Thymus (tissue), 14 donors: ENCODE measurements at places on chromosomes 13 and 19. TPM values are rescaled to one million over a fixed set of nuclear protein-coding genes. Genes with fewer than 3 reads are reported as not detected.

Gene CLEC17A
- 1.2 TPM for total RNA-seq

Gene EPS8L1
- total RNA-seq, result 2.3 TPM

Gene ARHGEF18
- total RNA-seq, result 35.0 TPM

GRCh38 chr19:14477418-14478112, 2.4 kb upstream of the PTGER1 start:
- DNase-seq, result no peak

- DNase-seq, result no peak
Observed at GRCh38 chr19:21912654-21913053, 76.7 kb upstream of the ZNF43 start.

DNA sequence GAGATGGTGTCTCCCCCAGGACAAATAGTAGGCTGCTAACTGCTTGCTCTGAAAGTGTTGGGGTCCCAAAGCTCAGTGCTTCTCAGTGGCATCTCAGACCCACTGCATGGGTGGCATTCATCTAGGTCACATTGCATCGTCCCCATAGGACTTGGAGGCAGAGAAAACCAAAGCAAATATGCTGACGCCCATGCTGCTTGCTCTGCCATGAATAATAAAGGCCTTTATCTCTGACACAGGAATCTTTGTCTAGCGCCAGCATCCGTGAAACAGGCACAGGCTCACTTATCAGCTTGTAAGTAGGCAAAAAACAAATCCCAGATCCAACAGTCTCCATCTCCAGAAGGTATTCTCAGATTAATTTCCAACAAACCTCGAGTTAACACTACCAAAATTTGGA, 18.9 kb upstream of the IPO5 start:
- no peak for DNase-seq

- DNase-seq, result no peak
Observed at GRCh38 chr13:28753208-28753892, 34.6 kb upstream of the SLC46A3 start.
